ENCODE measurements at places on chromosomes 3 and 15.
A peak's percentile ranks its signal among the peaks of the same experiment; 100 is the strongest.

- no peak for DNase-seq
Measured at GRCh38 chr3:77931255-77932009, 891.5 kb downstream of the ROBO2 start.

DNA sequence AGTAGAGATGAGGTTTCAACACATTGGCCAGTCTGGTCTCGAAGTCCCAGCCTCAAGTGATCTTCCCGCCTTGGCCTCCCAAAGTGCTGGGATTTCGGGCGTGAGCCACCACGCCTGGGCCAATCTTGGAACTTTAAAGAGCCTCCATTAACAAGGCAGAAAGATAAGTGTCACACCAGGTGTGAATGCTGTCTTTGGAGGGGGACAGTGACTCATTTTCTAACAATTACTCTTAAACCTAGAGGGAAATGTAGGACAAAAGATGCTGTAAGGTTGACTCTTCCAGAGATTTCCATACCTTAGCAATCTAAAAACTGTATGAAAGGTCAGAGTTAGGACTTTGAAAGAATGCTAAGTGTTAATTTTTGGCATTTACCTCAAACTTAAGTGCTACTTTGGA lies 84.9 kb downstream of the FNDC3B start:
- no peak for DNase-seq

DNA sequence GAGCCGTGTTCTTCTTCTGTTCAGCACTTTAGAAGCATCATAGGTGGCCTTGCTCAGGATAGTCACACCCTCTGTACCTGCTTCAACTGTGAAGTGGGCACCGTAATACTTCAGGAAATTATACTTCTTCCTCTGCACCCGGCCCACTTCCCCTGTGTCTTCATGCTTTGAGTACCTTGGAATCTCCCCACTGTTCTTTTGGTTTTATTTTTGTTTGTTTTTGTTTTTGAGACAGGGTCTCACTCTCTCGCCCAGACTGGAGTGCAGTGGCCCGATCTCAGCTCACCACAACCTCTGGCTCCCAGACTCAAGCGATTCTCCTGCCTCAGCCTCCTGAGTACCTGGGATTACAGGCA lies 1.7 kb downstream of the P2RY14 start:
- DNase-seq: peak; percentile 8

- DNase-seq: no peak
Measured at GRCh38 chr3:39638301-39638700, 170.8 kb downstream of the MOBP start.

- DNase-seq: no peak
Measured at GRCh38 chr3:26560081-26560480, 62.5 kb upstream of the LRRC3B start.

- DNase-seq: no peak
Measured at GRCh38 chr15:45498701-45499100, 23.9 kb downstream of the SLC30A4 start.
